ENCODE measurements at places on chromosomes 6 and 20.

- no peak for DNase-seq
Measured at GRCh38 chr20:60634491-60635172, 617.4 kb upstream of the CDH4 start.

DNA sequence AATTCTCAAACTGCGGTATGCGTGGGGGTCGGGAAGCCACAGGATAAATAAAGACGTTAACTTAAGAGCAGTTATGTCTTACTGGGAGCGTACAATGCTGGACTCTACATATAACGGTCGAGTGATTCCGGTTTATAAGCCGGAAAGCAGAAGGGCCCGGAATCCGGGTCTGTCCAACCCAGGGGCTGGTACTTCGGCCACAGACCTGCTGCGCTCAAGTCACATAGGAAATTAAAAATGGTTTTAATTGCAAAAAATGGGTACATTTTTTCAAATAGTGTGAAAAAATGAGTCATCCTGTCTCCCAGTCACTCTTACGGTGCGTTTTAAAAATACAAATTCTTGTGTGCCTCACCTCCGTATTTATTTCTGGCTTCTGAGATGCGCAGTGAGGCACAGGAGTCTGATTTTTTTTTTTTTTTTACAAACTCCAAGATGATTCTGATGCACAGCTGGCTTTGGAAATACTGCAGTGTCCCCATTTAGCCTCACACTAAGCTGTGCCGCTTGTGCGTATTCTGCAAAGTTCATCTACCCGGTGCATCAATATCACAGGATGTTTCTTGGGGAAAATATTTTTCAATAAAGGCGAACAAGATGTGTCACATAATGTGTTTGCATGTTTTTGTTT, 1.0 kb downstream of the PCIF1 start:
- DNase-seq, result no peak

DNA sequence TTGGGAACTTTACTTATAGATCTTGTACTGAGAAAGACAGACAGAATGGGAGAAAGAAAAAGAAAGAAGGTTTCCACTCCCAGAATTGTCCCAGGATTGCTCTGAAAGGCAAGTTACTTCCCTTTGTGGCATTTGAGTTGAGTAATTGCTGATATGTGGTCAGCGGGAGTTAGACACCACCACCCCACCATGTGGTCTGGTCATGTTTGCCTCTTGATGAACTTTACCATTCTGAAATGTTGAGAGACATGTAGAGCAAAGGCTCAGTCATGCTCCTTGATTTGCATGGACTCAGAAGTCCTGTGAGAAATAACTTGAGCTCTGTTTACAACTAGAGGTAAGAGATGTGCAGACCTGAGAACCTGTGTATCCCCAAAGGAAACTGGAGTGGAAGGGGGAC, 17.1 kb downstream of the TCF21 start:
- DNase-seq, result no peak

- DNase-seq, result no peak
Measured at GRCh38 chr6:33187809-33188208, 4.5 kb downstream of the COL11A2 start.

DNA sequence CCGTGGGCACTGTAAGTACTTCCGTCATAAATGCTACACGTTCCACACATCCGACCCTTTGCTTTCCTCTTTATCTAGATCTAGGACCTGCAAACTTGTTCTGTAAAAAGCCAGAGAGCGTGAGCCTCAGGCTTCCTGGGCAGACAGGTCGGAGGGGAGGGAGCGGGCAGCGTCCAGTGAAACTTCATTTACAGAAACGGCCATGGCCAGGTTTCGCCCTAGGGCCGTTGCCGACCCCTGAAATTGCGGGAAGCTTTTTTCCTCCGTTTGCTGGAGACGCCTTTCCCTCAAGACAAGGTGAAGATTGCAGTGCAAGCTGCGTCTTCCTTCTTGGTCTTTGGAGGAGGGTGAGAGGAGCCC, 155.4 kb downstream of the DLL1 start:
- DNase-seq, result no peak

DNA sequence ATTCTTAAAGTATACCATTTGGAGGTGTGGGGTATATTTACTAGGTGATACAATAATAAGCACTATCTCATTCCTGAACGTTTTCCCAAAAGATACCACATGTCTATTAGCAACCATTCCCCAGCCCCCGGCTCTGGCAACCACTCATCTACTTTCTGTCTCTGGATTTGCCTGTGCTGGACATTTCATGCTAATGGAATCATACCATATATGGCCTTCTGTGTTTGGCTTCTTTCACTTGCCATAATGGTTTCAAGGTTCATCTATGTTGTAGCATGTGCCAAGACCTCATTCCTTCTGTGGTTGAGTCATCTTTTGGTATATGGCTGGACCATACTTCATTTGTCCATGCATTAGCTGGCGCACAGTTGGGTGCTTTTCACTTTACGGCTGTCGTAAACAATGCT, 39.7 kb downstream of the BCAS4 start:
- DNase-seq, result no peak

DNA sequence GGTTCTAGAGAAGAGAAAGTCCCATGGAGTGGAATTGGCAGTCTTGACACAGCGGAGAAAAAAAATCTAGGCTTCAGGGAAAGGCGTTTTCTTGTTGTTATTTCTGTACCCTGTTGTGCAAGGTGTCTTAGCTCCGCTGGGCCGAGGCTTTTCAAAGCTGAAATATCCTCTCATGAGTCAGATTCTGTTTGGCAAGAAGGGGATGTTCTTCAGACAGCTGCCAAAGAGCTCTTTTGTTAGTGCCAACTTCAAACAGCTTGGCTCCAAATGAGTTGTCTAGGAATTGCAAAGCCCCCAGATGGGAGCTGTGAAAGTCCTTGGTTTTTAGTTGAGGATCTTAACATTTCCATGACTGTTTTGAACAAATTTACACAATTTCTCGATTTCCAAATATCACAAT, 45.6 kb downstream of the LRRN4 start:
- DNase-seq, result no peak

DNA sequence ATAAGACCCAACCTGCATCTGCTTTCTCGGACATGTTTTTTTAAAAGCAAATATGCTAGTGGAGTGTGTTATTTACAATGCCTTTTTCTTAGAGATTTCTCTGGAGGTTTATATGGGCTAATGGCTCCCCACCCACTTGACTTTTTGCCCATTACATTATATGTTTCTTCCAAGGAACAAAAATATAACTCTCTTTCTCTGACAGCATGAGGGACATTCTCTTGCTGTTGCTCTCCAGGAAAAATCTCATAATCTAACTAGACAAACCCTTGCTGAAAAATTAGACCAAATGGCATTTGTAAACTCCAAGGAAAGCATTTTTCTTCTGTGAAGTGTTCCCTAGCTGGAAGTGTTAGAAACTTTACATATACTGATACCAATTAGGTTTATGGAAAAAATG, 213.7 kb downstream of the PRL start:
- no peak for DNase-seq

- DNase-seq, result no peak
Measured at GRCh38 chr6:158149641-158150040, 18.4 kb downstream of the SERAC1 start.

GRCh38 chr20:11687546-11688292, 230.0 kb upstream of the BTBD3 start:
- DNase-seq, result peak; percentile 8

GRCh38 chr6:90885611-90886056, 298.8 kb upstream of the MAP3K7 start:
- DNase-seq, result no peak

- DNase-seq, result no peak
Measured at GRCh38 chr6:67802771-67803170, 832.3 kb upstream of the ADGRB3 start.

DNA sequence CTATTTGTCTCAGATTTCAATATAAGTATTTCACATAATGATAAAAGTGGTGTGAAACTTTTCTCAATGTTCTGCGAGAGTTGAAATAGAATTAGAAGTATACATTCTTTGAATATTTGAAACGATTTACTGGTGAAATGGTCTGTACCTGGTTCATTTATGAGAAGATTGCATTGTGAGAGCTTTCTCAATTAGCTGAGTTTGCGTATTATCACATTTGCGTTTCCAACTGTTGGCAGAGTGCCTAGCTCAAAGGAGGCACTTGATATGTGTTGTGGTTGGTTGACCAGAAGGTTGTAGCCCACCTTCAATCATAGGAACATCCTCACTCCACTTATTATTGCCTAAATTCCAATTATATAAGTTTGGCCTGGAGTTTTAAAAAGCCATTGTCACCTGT, 58.8 kb upstream of the EXOC2 start:
- DNase-seq, result no peak

DNA sequence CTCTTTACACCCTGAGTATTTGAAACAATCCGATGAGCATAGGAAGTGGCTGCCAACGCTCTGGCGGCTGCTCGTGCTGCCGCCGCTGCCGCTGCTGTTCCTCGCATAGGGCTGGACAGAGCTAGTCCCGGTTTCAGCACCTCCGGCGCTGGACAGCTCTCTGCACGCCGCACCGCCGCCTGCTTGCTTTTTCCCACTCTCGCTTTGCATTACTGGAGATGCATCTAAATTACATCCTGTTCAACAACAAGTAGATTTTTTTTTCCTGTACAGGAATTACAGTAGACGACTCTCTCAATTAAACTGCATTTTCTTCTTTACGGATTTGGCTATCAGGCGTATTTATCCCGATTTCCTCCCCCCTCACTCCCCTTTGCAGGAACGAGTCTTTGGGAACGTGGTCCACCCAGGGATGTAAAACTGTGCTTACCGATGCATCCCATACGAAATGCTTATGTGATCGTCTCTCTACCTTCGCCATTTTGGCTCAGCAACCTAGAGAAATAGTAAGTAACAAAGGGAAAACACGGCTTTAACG, 563.8 kb downstream of the LMBRD1 start:
- DNase-seq, result peak; percentile 70

- no peak for DNase-seq
Measured at GRCh38 chr20:20663841-20664240, 48.6 kb downstream of the RALGAPA2 start.

- no peak for DNase-seq
Measured at GRCh38 chr20:53660078-53660909, 66.7 kb upstream of the ZNF217 start.

DNA sequence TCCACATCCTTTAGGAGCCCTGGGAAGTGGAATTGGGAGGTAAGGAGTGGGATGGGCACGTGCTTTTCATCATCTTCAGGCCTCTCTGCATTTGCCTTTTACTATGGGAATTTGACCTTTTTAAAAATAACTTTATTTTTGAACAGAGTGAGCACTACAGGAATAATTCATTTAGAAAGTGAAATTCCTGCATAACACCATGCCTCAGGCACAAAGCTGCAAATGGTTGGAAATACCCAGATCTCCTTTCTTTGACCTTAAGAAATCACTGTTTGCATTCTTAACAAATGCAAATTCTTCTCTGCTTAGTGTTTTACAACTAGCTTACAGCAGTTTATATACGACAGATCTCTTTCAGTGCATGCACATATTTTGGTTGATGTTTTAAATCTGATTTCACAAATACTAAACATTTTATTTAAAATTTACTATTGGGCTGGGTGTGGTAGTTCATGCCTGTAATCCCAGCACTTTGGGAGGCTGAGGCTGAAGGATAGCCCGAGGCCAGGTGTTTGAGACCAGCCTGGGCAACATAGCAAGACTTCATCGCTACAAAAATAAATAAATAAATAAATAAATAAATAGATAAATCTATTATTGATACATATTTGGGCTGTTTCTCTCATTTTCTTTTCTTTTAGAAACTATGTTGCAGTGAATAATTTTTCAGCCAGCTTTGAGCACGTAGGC, 24.5 kb downstream of the CST8 start:
- DNase-seq, result no peak

DNA sequence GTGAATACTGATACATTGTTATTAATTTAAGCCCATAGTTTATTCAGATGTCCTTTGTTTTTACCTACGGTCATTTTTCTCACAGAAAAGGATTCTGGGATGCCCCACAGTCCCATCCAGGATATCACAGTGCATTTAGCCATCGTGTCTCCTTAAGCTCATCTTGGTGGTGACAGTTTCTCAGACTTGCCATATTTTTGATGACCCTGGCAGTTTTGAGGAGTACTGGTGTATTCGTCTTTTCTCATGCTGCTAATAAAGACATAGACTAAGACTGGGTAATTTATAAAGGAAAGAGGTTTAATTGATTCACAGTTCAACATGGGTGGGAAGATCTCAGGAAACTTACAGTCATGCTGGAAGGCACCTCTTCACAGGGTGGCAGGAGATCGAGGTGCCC, 295.9 kb upstream of the CDH4 start:
- DNase-seq, result no peak

DNA sequence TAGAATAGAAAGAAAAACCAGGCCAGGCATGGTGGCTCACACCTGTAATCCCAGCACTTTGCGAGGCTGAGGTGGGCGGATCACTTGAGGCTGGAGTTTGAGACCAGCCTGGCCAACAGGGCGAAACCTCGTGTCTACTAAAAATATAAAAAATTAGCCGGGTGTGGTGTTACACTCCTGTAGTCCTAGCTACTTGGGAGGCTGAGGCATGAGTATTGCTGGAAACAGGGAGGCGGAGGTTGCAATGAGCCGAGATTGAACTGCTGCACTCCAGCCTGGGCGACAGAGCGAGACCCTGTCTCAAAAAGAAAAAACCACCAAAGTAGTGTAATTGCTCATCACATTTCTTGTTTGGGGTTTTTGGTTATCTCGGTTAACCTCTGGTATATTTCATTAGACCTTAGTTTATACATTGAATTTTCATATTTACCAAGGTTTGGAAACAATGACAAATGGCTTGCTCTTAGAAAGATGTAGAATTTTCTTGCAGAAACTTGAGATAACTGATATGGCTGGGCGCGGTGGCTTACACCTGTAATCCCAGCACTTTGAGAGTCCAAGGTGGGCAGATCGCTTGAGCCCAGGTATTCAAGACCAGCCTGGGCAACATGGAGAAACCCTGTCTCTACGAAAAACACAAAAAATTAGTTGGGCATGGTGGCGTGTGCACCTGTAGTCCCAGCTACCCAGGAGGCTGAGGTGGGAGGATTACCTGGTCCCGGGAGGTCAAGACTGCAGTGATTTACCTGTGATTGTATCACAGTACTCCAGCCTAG, 14.2 kb downstream of the ITCH start:
- DNase-seq, result no peak

DNA sequence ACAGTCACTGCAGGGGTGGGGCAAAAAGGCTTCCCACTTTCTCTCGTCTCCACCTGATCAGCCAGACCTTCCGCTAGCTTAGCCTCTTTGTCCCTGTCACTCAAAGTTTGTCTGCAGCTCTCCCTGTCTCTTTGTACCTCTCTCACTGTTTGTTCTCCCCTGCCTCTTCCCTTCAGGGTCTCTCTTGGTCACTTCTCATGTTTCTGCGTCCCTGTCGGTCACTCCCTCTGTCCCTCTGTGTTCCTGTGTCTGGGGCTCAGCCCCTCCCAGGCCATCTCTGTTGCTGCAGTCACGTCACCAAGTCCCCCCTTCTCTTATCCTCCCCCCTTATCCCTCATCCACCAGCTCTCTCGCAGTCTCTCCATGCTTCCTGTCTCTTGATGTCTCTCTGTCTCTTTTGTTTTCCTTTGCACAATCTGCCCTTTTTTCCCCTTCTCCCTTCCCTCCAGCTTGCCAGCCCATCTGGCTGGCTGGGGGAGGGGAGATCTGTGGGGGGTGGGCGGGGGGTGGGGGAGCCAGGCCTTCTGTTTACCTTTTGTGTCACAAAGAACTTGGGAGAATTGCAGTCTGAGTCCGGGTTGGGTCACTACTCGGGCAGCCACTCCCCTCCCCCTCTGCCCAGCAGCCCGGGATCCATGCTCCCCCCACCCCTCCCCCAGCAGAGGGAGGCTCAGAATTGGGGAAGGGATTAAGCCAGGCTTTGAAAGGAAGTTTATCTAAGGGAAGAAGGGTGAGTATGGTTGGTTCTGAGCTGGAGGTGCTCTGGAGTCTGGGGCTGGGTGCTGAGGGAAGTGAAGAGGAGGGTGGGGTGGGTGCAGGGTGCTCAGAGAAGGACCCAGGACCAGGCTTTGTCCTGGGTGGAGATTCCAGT, 32.3 kb downstream of the FOXP4 start:
- peak; percentile 32 for DNase-seq

Data from NCI-H774 (cell line).